ENCODE measurements at places on chromosomes 3 and 15.
A peak's percentile ranks its signal among the peaks of the same experiment; 100 is the strongest.

GRCh38 chr15:61033319-61033718, 195.8 kb downstream of the RORA start:
- no peak for DNase-seq

GRCh38 chr3:4084271-4084670, 218.9 kb upstream of the SETMAR start:
- no peak for DNase-seq

- DNase-seq = no peak
Observed at GRCh38 chr3:189403194-189403593, 228.0 kb upstream of the TP63 start.

DNA sequence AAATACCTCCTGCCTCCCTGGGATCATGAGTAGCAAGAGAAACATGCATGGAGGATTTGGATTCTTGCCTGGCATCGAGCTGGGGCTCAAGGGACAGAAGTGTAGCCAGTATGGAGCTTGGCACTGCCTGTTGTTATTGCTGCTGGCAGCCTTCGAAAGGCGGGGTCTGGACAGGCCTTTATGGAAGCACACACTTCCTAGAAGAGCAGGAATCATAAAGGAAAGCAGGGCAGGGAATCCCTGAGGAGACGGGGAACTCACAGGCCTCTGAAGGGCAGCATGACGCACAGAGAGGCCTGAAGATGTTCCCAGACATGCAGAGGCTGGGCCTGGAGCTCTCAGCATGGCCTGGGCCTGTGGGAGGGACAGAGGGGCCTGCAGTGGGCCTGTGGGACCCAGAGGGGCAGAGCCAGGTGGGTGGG, 18.6 kb upstream of the SLC41A3 start:
- no peak for DNase-seq

- no peak for DNase-seq
Observed at GRCh38 chr3:13832130-13832529, 47.7 kb downstream of the WNT7A start.

DNA sequence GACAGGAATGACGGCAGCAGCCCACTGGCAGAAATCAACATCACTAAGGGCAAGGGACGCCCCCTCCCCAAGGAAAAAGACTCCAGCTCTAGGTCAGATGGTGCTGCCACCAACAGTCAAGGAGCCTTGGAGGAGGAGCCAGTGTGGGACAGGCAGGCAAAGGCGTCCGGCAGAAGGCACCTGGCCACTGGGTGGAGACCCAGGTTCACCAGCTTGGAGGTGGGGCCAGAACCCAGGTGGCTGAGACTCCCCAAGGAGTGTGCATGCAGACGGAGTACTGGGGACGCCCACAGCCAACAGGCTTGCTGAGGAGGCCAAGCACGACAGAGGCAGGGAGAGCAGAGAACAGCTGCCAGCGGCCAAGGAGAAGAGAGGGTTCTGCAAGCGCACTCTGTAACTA, 35.2 kb downstream of the PTPN23 start:
- no peak for DNase-seq

GRCh38 chr3:169665264-169666075, 2.0 kb upstream of the MECOM start:
- no peak for DNase-seq

DNA sequence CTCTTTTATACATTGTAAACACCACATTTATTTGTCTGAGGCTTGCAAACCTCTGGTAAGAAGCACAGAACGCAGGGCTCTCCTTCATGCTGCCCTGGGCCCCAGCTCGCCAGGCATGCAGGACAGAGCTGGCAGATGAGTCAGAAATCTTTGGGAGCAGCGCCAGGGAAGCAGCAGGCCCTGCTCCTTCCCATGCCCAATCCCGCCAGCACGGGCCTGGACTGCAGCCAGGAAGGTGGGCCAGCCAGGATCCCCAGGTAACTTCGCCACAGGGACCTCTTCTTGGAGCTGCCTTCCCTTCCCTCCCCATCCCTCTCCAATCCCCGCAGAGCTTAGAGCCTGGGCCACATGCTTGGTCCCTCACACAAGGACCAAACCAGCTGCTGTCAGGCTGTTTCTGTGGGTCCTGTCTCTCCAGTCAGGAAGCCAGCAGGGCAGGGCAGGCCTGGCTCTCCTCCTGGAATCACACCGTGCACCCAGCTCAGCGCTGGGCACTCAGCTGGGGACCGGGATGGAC, 8.8 kb downstream of the STOML1 start:
- DNase-seq = peak; percentile 82

DNA sequence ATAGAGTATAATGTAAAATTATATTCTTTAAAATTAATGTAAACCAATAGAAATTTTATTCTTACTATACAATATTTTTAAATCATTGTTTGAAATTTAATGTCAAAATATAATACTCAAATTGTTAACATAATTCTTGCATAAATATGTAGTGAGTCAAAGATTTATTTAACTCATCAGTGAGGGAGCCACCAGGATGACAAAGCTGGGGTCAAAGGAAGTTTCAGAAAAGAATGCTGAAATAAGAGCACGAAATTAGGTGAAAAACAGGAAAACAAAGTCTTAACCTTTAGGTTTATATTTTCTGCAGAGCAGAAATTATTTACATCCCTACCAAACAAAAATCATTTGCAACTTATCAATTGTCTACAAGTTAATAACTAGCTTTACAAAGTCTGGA, 74.1 kb downstream of the DIPK2A start:
- DNase-seq = no peak

GRCh38 chr3:188001093-188001492, 152.9 kb upstream of the LPP start:
- no peak for DNase-seq

- DNase-seq = no peak
Observed at GRCh38 chr3:44128057-44128775, 113.5 kb upstream of the TOPAZ1 start.

DNA sequence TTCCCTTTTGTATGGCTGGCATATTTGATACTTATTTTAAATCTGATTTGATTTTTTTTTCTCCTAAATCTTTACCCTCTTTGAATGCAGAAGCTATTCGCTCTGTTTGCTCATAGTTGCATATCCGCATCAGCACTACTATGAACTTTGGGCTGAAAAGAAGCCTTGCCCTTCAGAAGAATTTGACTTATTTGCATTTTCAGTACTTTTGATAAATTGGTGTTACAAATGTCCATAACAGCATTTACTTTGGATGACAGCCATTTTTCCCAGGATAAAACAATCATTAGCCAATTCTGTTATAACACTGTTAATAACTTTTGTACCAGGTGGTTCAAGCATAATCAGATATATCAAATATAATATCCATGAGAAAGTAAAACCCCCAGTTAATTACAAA, 129.5 kb downstream of the PLCL2 start:
- no peak for DNase-seq

DNA sequence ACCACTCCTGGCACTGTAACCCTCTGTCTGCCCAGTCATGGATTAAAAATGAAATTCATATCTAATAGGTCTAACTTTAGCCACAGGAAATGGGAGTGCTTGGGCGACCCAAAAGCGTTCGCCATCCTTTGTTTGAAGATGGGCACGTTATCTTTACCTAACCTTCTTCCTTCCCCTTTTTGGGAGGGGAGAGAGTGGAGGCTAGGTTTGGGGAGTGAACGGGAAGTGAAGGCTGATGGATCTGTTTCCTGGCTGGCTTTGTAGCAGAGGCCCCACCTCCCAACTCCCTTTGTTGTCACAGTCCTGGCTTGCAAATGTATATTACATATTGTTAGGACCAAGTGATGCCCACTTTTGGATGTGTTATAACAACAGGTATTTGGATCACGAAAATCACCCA, 98.1 kb upstream of the ARHGEF3 start:
- DNase-seq = no peak

- DNase-seq = no peak
Observed at GRCh38 chr3:189593581-189593980, 37.6 kb upstream of the TP63 start.

DNA sequence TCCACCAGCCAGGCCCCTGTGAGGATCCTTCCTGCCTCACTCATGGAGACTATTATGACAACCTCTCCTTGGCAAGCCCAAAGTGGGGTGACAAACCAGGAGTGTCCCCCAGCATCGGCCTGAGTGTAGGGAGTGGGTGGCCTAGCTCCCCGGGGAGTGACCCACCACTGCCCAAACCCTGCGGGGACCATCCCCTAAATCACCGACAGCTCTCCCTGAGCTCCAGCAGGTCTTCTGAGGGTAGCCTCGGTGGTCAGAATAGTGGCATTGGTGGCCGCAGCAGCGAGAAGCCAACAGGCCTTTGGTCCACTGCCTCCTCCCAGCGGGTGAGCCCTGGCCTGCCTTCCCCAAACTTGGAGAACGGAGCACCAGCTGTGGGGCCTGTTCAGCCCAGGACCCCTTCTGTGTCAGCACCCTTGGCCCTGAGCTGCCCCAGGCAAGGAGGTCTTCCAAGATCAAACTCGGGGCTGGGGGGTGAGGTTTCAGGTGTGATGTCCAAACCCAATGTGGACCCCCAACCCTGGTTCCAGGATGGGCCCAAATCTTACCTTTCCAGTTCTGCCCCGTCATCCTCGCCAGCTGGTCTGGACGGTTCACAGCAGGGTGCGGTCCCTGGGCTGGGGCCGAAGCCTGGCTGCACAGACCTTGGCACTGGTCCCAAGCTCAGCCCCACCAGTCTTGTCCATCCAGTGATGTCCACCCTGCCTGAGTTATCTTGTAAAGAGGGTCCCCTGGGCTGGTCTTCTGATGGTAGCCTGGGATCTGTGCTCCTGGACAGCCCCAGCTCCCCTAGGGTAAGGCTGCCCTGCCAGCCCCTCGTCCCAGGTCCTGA, 1.0 kb downstream of the LIMD1 start:
- no peak for DNase-seq

DNA sequence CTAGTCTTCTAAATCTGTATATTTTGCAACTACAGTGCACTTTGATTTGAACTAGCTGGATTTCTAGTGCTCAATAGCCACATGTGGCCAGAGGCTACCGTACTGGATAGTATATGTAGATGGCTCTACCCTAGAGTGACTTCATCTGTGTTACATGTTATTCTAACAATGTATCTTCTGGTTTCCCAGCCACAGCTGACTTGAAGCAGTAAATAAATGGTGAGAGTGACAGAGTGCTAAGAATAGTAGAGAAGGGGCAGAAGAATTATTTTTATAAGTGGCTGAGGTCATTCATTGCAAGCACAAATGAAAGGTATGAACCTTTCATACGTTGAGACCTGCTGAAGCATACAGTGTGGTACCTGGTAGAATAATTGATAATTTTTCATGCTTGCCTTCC, 30.9 kb downstream of the KAT2B start:
- no peak for DNase-seq

DNA sequence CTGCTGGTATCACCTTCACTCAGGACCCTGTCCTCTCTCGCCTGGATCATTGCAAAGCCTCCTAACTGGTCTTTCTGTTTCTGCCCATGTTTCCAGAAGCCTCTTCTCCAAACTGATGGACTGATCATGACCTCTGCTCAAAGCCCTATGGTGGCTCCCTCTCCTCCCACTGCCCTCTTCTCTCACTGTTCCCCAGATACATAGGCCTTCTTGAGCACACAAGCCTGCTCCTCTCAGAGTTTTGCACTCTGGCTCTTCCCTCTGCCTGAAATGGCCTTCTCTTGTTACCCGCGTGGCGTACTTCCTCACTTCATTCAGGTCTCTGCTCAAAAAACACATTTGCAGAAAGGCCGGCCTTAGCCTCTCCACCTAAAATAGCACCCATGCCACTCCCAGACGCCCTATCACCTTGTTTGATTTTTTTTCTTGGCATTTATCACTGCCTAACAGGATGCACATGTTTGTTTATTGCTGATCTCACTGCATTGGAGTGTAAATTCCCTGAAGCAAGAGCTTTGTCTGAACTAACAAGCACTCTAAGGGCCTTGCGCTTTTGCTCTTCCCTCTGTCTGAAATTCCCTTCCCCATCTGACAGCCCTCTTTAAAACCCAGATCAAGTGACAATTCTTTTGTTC, 1.4 kb upstream of the ETFA start:
- no peak for DNase-seq
